Right lobe of liver (tissue), 6 donors: ENCODE measurements at places on chromosomes 7 and 10.

DNA sequence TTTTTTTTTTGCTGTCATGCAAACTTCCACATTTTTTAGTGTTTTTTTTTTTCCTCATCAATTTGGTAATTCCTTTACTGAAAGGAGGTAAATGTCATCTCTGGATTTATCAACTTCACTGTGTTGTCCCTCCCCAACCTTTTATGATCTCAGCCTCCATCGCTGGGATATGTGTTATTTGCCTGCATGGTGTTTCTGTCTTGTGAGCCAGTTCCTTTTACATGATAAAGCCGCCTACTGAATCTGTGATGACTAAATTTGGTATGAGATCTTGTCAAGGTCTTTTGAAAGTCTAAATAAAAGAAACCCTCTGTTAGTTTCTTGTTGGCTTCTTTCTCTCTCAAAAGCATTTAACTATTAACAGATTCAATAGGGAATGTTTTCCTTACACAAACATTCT, 39.3 kb downstream of the TAS2R41 start:
- no peak for DNase-seq
- H3K27ac ChIP-seq = no peak overlapping the region
- no peak overlapping the region for H3K4me3 ChIP-seq

DNA sequence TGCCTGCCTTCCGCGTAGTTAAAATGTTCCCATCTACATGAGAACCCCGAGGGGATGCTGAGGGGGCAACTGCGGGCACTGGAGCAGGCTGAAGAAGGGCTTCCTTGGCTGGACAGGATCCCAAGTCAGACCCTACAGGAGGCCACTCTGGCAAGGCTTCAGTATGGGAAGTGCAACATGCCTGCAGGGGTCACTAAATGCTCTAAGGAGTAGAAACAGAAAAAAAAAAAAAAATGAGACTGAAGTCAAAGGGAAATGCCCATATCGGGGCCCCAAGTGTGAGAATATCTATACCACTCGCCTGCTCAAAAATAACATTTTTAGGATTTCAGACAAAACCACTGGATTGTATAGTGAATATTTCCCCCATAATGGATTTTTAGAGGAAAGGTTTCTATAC, 33.5 kb downstream of the FAM204A start:
- H3K4me3 ChIP-seq = no peak overlapping the region
- H3K4me1 ChIP-seq = no peaks in the 10 kb centered on the region
- H3K27me3 ChIP-seq = no peaks in the 10 kb centered on the region
- H3K27ac ChIP-seq = no peak overlapping the region
- H3K36me3 ChIP-seq = peaks cover 14% of the 10 kb centered on the region
- DNase-seq = no peak

GRCh38 chr7:123275036-123275753, 75.4 kb upstream of the SLC13A1 start:
- no peak overlapping the region for H3K4me3 ChIP-seq
- no peaks in the 10 kb centered on the region for H3K36me3 ChIP-seq
- DNase-seq = no peak
- no peaks in the 10 kb centered on the region for H3K4me1 ChIP-seq
- no peak overlapping the region for H3K27ac ChIP-seq

DNA sequence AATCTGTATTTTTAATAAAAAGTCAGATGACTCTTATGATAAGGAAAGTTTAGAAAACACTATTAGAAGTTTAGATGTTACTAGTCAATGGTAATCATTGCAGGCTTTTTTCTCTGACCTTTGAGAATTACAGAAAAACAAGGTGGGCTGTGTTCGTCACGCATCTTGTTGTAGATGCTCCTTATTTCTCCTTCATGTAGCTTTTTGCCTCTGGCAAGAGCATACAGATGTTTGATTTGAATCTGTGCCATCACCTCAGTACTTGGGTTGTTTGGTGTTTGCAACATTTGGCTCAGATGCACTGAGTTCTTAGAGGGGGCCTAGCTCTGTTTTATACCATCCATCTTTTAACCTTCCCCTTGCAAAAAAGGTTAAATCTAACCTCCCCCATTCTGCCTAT, 11.5 kb downstream of the TAS2R16 start:
- H3K4me1 ChIP-seq = no peaks in the 10 kb centered on the region
- H3K4me3 ChIP-seq = no peak overlapping the region
- H3K36me3 ChIP-seq = no peaks in the 10 kb centered on the region
- no peak for DNase-seq

GRCh38 chr10:76583711-76584161, 1053.9 kb downstream of the KCNMA1 start:
- DNase-seq = no peak
- H3K36me3 ChIP-seq = no peaks in the 10 kb centered on the region
- H3K27ac ChIP-seq = no peak overlapping the region
- no peaks in the 10 kb centered on the region for H3K4me1 ChIP-seq
- H3K4me3 ChIP-seq = no peak overlapping the region
- H3K27me3 ChIP-seq = no peaks in the 10 kb centered on the region

DNA sequence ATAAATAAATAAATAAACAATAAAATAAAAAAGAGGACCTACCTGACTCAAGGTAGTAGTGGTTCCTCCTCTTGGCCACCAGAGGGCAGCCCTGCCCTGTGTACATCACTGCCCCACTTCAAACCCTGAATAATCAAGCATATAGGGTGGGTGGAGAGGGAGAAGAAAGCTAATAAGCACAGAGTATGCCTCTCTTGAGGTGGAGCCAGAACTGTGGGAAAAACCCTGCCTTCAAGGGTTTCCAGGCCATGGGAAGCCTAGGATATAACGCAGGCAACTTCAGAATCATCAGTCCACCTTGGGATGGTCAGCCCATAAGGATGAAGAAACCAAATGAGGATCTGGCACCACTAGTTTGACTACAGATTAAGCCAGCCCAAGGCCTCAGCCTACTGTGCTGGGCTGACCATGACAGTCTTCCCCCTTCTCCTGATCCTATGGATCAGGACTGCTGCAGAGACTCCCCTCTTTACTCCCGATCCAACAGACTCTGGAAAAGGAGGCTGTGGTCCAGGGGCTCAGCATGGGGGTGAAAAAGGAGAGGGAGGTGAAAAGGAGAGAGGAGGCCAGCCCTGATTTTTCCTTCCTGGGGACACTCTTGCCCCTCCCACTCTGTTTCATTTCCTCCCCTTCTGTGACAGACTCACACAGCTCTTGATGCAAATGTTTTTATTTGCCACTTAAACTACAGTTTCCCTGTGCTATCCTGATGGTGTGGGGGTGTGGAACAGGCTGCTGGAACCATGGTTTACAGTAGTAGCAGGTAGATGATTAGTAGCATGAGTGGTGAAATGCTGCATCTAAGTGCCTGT, 10.1 kb downstream of the AVPI1 start:
- no peaks in the 10 kb centered on the region for H3K4me1 ChIP-seq
- no peak for DNase-seq
- H3K27ac ChIP-seq = no peak overlapping the region
- H3K27me3 ChIP-seq = no peaks in the 10 kb centered on the region
- H3K36me3 ChIP-seq = peaks cover 18% of the 10 kb centered on the region

GRCh38 chr10:49426490-49427360, 30.8 kb upstream of the DRGX start:
- H3K36me3 ChIP-seq = no peaks in the 10 kb centered on the region
- no peaks in the 10 kb centered on the region for H3K4me1 ChIP-seq
- H3K4me3 ChIP-seq = no peak overlapping the region
- DNase-seq = no peak
- no peak overlapping the region for H3K27ac ChIP-seq

DNA sequence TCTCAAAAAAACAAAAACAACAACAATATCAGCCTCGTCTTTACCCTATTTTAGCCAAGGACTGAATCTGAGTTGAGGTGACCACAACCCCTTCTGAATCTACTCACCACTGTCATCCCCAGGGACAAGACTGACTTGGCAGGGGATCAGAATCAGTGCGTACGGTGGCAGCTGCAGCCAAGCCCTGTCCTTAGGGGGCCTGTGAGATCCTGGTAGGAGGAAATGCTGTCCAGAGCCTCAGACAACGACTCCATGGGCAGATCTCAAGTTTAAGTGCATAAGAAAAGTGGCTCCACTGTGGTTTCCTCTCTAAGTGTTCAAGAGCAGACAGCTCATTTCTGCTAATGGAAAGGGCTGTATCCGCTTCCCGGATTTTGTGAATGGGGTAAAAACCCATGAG, 22.4 kb upstream of the CYTH3 start:
- H3K4me1 ChIP-seq = no peaks in the 10 kb centered on the region
- DNase-seq = no peak
- no peak overlapping the region for H3K4me3 ChIP-seq
- H3K27ac ChIP-seq = no peak overlapping the region
- H3K27me3 ChIP-seq = no peaks in the 10 kb centered on the region
- H3K36me3 ChIP-seq = no peaks in the 10 kb centered on the region

DNA sequence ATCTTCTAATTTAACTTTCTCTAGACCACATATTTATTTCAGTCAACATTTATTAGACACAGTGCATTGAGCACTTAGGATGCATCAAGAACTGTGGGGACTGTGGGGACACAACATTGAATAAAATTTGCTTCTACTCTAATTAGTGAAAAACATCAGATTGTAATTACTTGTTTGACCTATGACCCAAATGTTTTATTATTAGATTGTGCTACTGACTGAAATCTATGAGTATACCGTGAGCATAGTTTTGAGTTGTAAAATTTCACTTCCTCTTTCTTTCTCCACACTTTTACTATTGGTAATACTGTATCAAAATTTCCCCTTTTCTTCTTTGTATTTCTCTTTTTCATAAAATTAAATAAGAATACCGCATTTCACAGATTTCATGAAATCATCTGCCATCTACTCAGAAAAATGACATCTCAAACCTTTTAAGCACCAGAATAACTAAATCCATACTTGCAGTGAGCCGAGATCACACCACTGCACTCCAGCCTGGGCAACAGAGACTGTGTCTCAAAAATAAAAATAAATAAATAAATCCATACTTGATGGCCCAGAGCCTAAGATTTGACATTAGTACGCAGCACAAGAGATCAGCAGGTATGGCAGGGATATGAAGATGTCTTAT, 25.4 kb upstream of the INPP5F start:
- H3K4me1 ChIP-seq = no peaks in the 10 kb centered on the region
- no peak overlapping the region for H3K4me3 ChIP-seq
- H3K27me3 ChIP-seq = no peaks in the 10 kb centered on the region

DNA sequence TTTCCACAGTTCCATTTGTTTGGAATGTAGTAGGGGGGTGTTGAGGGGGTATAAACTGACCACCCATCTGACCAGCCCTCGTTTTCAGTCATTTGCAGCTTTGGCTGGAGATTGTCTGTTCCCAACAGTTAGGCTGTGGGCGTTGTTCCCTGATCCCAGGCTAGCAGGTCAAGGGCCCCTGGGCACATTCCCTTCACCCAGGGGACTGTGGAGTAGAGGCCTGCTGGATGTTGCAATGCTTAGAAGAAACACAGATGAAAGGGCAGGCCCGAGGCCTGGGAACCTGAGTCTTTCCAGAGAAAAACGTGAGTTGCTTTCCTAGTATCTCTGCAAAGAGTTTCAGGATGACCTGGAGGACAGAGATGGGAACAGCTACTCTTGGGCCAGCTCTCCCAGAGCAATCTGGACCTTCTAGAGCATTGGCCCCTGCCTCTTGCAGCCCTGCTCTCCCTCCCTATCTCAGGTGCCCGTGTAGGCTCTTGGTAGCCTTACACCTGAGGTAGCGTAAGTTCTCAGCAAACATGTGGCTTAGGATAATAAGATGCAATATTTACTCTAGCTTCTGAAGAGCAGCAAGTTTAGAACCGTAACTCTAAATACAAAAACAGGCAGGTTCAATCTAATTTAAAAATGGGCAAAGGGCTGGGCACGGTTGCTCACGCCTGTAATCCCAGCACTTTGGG, 99.4 kb upstream of the EFCAB10 start:
- peaks cover 56% of the 10 kb centered on the region for H3K4me1 ChIP-seq
- peak; percentile 87 for DNase-seq
- H3K36me3 ChIP-seq = no peaks in the 10 kb centered on the region
- no peaks in the 10 kb centered on the region for H3K27me3 ChIP-seq
- H3K4me3 ChIP-seq = no peak overlapping the region

GRCh38 chr10:89240519-89240918, 11.1 kb downstream of the LIPA start:
- H3K4me1 ChIP-seq = peaks cover 17% of the 10 kb centered on the region
- H3K36me3 ChIP-seq = no peaks in the 10 kb centered on the region
- H3K27me3 ChIP-seq = no peaks in the 10 kb centered on the region
- no peak for DNase-seq
- H3K4me3 ChIP-seq = no peak overlapping the region

GRCh38 chr7:115654384-115655214, 376.0 kb downstream of the TFEC start:
- H3K36me3 ChIP-seq = no peaks in the 10 kb centered on the region
- H3K27ac ChIP-seq = no peak overlapping the region
- H3K27me3 ChIP-seq = no peaks in the 10 kb centered on the region
- DNase-seq = no peak
- H3K4me1 ChIP-seq = no peaks in the 10 kb centered on the region
- no peak overlapping the region for H3K4me3 ChIP-seq

DNA sequence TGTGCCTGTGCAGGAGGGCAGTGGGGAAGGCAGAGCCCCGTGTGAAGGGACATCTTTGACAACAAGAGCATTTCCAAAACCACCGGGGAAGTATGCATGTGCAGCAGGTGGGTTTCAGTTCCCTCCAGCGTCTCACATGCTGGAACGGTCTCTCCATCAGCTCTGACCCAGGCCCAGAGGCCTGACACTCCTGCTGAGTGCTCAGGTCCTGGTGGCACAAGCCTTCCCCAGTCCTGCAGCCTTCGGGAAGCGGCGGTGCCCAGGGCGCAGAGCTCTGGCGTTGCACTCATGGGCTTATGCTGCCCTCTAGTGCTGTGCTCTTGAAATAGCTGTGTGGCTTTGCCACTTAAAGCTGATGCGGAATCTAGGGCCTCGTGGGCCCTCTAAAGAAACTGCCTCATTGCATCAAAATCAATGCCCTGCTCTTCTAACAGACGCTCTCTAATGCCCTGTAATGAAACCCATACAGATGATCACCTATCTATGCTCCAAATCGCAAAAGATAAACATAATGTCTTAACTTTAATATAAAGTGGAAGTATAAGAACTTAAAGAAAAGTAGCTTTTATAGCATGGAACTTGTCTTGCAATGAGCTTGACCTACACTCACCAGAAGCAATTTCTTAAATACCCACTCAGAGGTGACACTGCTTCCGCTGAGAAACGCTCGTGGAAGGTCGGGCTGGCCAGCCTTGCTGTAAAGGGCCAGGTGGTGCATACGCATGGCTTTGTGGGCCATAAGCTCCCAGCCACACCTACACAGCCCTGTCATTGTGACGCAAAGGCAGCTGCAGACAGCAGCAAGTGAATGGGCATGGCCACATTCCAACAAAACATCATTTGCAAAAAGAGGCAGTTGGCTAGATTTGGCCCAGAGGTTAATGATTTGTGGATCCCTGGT, 38.6 kb downstream of the CLRN3 start:
- no peak overlapping the region for H3K27ac ChIP-seq
- no peaks in the 10 kb centered on the region for H3K27me3 ChIP-seq
- H3K4me1 ChIP-seq = no peaks in the 10 kb centered on the region
- DNase-seq = peak; percentile 75
- H3K4me3 ChIP-seq = no peak overlapping the region
- H3K36me3 ChIP-seq = no peaks in the 10 kb centered on the region
